H54 (cell line): ENCODE measurements at places on chromosomes 3 and 15.

GRCh38 chr3:35760146-35760545 lies 120.8 kb downstream of the ARPP21 start:
- no peak for DNase-seq

DNA sequence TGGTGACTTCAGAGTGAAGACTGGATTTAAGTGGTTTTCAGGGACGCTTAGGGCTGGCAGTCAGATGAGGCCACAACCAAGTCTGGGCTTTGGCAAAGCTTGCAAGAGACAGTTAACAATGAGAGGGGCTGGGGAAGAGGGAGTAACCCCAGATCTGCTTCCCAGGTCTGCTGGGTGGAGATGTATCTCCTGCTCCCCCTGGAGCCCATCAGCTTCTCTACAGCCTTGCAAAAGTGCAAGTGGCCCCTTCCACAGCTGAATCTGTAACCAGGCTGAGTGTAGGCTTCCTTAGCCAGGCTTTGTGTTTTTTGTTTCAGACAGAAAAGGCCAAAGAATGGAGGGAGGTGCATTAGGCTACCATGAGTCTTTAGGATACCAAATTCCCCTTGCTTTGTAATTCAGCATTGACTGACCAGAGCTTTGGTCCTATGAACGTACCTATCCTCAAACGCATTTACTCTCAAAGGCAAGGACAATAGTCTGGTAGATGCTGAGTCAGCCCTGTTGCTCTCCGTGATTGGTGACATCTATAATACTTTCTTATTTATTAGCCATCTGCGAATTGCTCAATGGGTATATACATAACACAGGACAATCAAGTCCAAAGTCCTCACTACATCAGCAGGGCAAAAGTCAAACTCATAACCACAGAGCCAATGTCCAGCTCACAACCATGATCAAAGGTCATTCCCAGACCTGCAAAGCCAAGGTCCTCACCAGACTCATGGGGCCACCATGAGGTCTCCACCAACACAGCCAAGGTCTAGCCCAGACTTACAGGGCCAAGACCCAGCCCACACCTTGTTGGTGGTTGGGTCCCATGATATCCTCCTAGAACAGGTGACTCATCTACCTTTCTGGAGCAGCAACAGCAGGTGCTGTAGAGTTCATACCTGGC lies 17.1 kb downstream of the CCDC13 start:
- no peak for DNase-seq

DNA sequence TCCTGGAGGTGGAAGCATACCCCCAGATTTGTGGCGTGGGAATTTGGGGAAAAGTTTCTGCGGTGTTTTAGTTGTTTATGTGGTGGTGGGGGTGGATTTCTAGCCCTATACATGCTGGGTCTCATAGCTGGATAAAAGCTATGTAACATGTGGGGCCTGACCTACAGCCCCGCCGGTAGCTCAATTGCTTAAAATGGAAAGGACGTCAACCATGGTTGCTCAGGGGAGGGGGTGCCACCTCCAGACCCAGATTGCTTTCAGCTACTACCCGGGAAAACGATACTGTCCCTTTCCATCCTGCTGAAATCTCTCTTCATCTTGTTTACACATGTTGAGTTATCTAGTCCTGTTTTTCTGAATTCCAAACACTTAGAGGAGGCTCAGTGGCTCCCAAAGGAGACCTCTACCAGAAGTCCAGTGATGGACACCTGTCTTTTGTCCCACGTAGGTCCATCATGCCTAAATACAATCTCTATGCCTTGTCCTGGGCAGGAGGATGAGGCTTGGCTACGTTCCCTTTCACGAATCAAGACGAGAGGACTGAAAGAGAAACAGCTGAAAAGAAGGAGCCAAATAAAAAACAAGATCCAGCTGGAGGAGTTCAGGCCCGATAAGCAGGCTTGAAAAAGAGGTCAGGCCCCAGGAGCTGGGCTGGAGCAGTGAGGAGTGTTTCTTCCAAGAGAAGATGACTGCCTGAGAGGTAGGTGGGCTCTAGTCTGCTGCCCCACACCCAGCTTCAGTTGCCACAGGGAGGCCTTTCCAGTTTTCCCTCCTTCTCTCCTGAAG lies 72.1 kb upstream of the TPRG1 start:
- no peak for DNase-seq

- peak; percentile 32 for DNase-seq
Measured at GRCh38 chr15:44427756-44428724, 611 bp downstream of the CTDSPL2 start.

DNA sequence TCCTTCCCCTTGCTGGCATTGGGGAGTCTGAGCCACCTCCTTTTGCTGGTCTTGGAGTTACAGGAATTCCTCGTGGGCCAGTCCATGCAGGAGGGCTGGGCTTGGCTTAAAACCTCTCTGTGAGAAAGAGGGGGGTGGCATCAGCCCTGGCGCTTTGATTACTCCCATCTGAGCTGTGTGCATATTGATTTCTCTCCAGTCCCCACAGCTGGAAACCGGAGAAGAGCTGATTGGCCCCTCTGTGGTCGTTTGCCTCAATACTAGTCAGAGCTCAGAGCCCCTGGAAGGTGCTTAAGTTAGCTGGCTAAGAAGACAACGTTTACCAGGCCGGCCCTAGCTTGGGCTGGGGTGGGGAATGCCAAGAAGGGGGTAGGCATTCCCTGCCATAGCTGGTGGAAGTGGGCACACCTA lies 4.0 kb upstream of the RASGRF1 start:
- DNase-seq, result no peak

DNA sequence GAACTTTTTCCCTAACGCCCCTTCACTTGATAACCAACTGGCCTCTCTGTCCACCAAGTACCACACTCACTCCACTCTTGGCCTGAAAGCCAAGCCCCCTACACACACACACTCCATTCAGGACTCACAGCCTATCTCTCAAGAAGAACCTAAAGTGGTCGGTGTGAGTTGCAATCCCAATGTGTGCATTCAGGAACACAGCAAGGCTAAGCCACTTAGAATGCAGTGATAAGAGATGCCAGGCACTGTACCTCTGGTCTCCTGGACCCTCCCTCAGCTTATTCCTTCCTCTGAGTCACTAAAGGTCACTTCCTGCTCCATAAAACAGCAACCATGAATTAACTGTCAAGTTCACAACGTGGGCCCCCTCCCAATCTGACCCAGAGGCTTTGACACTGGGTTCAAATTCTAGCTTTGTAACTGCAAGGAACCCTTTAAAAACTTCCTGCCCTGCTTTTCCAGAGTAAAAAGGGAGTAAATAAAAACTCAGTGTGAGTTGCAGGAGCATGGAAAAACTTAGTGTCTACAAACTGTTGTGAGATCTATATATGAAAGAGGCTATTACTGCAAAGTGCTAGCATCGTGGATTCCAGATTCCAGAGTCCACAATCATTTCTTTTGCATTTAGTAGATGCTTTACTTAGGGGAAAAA lies 17.6 kb upstream of the KCNMB3 start:
- no peak for DNase-seq

DNA sequence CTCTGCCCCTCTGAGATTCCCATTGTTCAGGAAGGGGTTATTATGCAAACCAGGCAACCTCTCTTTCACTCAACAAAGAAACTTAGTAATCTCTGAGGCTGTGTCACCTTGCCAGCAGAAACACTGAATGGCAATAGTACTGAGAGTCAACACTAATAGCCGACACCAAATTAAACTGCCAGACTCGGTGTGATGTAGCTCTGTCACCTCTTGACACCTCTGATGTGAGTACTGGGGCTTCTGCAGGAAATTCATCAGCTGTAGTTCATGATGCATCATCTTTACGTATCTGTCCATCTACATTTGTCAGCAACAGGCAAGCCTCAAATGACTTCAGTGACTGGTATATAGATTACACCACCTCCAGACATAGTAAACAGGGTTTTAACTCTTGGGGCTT lies 65.0 kb upstream of the ONECUT1 start:
- DNase-seq, result no peak

DNA sequence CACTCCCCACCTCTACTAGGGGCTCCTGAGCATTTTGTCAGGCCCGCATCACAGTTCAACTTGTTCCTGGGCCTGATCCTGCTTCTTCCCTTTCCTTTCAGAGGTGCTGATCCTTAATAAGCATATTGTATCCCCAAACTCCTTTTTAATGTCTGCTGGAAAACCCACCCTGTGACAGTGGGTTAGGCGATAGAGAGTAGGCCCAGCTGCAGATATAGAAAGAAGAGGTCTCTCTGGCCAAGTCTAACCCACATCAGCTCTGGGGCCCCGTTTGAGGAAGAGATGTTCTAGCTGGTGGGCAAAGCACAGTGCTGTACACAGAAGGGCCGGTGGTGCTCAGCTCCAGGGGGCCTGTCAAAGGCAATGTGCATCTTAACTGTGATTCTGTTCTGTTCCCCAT lies 34.3 kb upstream of the ST6GAL1 start:
- DNase-seq, result no peak

DNA sequence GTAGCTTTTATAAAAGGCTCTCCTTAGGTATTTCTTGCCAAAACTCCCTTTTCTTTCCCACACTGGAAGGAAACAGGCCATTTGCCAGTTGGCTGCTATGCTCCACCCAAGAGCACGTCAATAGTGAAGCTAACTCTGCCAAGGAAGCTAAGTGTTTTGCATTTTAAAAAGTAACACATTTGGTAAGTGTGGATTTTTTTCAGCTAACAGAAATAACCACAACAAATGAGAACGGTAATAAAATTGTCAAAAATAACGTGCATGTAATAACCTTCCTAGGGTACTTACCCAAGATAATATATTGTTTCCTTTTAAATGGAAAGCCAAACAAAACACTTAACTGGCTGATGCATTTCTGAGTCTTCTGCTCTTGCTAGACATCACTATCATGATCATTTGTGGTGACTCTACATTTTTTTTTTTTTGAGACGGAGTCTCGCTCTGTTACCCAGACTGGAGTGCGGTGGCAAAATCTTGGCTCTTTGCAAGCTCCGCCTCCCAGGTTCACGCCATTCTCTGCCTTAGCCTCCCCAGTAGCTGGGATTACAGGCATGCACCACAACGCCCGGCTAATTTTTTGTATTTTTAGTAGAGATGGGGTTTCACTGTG lies 4.6 kb downstream of the DPP8 start:
- DNase-seq, result no peak

DNA sequence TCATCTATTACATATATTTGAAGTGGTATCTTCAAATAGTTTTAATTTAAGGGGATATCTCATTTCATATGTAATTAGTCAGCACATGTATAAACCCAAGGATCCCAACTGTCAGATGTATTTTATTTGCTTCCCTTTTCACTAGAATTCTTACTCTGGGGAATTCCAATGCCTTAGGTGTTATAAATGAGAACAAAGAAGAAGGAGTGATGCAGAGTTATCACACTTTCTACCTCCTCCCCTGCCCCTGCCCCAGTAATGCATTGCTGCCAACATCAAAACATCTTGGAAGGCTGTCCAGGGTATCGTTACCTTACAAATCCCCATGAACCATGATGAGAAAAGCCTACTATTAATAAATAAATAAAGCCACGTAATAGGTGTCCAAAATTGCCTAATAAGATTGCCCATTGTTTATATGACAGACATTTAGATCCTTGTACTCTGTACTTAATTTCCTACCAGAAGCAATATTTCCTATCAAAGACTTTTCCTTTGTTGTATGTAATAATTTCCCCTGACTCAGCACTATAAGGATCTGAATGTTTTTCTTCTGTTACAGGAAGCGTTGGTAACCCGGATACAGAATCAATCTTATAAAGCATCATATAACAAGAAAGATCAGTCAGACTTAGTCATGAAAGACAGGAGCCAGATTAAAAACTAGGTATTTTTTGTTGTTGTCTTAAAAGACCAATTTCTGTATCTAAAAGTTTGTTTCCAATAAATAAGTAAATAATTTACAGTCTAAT lies 38.8 kb downstream of the CBLB start:
- DNase-seq, result no peak

DNA sequence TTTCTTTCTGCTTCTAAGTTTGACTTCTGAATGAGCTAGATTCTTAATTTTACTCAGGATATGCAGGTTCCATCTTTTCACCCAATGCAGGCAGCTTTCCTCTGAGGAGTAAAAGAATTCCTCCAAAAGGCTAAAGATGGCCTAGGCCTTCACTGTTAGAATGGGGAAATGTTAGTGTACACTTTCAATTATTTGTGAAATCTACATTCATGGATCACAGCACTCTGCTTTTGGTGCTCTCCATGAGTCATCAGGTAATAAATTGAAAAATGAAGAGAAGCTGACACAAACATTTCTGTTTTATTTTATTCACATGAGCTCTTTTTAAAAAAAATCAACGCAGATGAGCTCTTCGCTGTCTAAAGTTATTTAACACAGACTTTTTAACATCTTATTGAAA lies 502.5 kb upstream of the GOLIM4 start:
- no peak for DNase-seq

GRCh38 chr15:95609096-95609495 lies 721.4 kb upstream of the NR2F2 start:
- DNase-seq, result no peak

GRCh38 chr3:193040836-193041672 lies 123.4 kb upstream of the MB21D2 start:
- DNase-seq, result no peak

DNA sequence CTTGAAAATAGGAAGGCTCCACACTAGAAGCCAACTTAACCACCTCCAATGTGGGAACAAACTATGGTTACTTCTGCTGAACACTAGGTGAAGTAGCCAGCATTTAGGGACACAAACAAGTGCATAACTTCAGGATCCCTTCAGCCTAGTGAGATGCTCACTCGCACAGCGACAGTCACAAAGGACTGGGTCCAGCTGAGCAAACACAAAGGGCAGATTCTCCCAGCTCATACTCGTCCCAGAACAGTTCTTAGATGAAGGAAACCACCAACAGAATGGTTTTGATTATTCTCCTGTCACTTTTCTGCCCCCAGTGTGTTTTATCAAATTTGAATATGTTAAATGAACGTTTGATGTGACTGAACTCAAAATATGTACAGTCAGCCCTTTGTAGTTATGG lies 201.6 kb downstream of the KCNAB1 start:
- no peak for DNase-seq

GRCh38 chr3:195807681-195808121 lies 4.0 kb downstream of the MUC4 start:
- no peak for DNase-seq

DNA sequence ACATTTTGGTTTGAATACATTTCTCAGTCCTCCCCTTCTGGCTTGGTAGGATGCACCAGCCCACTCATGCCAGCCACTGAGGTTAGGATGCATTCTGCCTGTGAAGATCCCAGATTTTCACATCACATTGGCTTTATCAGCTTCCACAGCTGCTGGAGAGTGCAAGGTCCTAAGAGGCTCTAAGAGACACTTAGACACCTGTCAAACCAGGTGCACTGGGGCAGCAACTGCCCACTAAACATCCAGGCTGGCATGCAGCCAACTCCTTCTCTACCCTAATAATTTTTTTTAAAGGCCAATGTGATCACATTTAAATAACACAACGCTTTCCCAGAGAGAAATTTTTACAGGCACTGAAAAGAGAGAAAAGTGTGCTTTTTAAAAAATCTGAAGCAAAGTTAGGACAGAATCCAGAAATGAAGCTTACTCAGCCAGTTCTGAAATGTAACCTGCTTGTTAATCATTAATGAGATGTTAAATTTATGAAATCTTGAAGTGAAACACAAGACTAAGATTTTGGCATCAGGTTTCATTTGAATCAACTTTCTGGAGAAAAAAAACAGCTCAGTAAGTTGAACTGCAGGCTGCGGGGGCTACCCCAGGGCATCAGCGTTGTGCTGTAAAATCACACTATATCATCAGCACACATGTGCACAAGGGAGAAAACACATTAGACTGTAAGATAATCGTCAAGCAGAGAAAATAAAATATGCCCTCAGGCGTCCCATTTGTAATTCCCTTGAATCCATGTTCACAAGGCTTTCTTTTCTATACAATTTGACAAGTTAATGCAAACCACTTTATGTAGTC lies 312.9 kb downstream of the ZBBX start:
- DNase-seq, result no peak

- DNase-seq, result no peak
Measured at GRCh38 chr15:89946681-89947299, 34.0 kb upstream of the ARPIN start.
